Right renal pelvis (tissue), 4 donors: ENCODE measurements at places on chromosomes 12 and 14. TPM values are rescaled to one million over a fixed set of nuclear protein-coding genes. Genes with fewer than 3 reads are reported as not detected.

DNA sequence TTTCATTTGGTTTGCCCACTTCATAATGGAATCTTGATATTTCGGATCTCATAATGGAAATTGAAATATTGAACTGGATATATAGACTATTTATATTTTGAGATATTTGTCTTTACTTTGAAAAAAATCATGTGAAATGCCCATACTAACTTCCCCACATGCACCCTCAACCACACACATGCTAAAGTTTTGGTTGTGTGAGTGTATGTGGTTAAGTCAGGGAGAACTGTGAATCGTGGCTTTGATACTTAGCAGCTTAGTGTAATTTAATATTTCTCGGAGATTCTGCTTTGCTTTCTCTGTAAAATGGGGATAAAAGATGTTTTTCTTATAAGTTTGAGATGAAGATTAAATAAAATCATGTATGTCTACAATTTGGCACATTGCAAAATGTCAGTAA is 162.1 kb downstream of the OTOGL start:
- DNase-seq, result no peak

Gene SLC4A8
- 3.8 TPM for polyA plus RNA-seq

Gene POTEG
- not detected for polyA plus RNA-seq

DNA sequence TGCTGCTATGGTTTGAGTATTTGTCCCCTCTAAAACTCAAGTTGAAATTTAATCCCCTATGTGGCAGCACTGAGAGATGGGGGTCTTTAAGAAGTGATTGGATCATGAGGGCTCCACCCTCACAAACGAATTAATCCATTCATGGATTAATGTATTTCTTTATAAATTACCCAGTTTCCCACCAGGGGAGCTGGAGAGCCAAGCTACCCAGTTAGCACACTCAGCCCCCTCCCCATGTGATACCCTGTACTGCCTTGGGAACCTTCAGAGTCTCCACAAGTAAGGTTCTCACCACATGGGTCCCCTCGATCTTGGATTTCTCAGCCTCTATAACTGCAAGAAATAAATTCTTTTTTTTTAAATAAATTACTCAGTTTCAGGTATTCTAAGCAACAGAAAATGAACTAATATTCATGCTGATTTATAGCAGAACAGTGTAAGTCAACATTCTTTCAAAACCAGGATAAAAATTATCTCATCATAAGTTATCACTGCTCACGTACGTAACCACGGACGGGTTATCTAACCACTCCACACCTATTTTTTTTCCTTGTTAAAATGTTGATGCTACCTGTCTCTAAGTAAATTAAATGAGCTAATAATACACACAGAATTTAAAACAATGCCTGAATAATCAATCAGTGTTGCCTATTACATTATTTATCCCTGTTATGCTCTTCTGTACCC is 3.6 kb downstream of the NAP1L1 start:
- no peak for DNase-seq

DNA sequence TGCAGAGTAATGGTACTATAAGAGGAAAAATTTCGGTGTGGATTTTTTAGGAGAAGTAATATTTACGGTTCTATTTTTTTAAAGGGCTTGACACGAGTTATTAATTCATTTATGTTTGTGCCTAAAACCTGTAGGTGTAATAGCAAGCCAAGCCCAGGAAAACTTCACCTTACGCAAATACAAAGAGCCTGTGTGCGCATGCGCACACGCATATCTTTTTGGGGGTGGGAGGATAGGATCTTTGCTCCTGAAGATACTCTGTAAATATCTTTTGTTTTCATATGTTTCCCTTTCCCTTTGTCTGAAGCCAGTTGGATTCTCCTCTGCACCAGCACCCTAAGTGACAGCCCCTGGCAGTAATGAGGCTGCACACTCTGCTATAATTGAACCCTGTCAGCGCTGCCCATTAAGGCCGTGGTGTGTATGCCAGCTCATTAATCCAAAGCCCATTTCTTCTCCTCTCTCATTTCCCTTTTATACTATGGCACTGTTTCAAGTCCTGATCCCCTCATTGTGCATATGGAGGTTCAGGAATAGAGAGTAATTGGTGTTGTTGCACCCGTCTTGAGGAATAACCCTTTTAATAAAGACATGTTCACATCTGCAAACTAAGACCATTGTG is 327.2 kb upstream of the E2F7 start:
- DNase-seq, result no peak

DNA sequence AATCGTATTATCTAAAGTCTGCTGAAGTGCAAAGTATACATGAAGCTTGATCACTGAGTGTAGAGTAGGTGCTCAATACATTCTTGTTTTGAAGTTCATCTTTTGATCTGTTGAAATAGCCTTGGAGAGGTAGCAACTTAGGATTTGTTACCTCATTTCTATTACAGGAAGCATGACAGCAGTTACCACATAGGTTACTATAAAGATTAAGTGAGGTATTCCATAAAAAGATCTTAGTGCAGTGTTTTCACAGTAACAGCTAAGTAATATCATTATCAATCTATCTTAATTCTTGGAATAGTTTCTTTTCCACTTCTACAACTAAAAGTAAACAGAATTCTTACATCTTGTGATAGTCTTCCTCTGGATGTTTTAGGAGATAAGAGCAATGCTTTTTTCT is 50.9 kb downstream of the BTBD7 start:
- no peak for DNase-seq

- DNase-seq, result no peak
These were observed 15.5 kb downstream of the C14orf132 start for GRCh38 chr14:96054661-96055060.

Gene CIROP
- polyA plus RNA-seq, result not detected

- DNase-seq, result no peak
These were observed 16.3 kb downstream of the DYNC1H1 start for GRCh38 chr14:101980700-101981099.

Gene CALCOCO1
- 129 TPM for polyA plus RNA-seq

DNA sequence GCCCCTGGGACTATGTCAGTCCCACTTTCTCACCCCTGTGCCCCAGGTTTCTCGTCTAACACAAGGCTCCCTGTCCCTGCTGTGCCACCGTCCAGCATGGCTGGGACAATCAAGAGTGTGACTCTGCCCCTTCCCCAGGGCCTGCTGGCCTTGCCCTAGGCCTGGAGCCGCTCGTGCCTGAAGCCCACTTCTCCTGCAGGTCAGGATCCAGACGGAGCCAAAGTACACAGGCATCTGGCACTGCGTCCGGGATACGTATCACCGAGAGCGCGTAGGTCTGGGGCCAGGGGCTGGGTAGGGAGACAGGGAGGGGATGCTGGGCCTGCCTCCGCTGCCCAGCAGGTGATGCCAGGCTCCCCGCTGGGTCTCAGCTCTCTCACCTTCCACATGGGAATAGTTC is 2.8 kb downstream of the SLC25A47 start:
- DNase-seq, result no peak

Gene CCDC197
- polyA plus RNA-seq, result not detected

Gene NEUROD4
- polyA plus RNA-seq, result not detected

GRCh38 chr14:104519721-104520120 is 59.8 kb upstream of the C14orf180 start:
- DNase-seq, result no peak

DNA sequence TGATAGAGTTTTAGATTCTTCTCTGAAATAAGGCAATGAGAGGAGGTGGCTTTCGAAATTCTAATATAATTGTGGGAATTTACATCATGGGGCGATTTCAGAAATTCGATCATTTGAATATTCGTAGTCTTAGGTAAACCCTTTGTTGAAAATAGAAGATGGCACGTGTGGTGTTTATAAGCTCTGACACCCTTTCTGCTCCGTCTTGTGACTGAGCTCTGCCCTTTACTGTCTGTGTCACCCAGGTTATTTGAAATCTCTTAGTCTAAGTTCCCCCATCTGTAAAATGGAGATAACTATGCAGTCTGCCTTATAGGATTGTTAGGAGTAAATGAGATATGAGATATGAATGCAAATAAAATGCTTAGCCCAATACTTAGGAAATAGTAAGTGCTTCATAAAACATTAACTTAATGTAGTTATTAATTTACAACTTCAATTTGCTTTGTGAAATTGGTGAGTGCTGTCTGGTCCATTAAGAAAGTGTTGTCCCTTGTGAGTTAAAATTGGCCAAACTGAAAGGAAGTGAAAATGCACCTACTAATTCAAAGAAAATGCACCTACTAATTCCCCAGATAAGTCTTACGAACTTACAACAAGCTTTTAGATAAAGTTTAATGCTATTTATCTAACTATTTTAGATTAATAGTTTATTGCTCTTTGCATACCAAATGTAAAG is 1.5 kb downstream of the BMAL2 start:
- DNase-seq, result no peak

DNA sequence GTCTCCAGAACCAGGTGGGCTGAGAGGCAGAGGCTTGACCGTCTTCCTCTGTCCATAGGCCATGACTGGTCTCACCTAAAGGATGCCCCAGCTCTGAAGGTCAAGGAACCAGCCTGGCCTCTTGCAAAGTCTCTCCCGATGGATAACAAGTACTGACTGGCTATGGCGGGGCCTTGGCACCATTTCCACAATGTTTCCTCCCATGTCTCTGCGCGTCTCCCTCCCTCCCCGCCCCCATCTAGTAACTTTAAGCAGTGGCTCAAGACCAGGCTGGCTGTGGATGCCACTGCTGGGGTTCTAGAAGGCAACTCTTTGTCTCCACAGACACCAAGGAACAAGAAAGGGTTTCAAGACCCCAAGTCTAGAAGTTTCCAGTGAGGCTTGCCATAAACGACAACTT is 275.5 kb downstream of the DPF3 start:
- DNase-seq, result no peak

DNA sequence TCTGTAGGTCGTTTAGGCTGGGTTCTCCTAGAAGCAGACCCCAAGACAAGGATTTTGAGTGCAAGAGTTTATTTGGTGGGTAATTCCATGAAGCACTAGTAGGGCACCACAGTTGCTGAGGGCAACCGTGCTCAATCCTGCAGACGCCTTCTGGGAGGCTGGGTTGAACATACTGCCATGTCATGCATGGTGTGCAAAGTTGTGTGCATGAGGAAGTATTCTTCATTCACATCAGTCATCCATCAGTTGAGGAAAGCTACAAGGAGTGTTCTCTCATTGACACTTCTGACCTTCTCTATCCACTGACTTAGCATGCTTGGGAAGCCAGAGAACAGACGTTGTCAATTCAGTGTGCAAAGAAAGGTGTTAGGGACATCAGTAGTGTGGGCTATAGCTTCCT is 179.2 kb downstream of the PTPN11 start:
- DNase-seq, result no peak

DNA sequence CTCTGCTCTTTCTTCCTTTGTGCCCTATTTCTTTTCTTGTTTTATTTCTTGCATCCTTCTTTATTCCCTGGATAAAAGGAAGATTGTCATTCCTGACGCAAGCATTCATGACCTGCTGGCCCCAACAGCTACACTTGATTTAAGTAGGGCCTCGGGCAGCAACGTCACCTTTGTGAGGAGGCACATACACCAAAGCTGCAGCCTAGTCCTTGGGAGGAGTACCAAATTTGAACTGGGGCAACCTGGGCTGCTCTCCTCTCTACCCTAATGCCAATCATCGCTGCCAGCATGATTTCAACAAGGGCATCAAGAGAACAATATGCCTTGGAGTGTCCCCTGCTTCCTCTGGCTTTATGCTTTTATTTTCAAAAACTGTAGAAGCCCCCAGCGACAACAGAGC is 76.4 kb downstream of the C12orf50 start:
- DNase-seq, result no peak

DNA sequence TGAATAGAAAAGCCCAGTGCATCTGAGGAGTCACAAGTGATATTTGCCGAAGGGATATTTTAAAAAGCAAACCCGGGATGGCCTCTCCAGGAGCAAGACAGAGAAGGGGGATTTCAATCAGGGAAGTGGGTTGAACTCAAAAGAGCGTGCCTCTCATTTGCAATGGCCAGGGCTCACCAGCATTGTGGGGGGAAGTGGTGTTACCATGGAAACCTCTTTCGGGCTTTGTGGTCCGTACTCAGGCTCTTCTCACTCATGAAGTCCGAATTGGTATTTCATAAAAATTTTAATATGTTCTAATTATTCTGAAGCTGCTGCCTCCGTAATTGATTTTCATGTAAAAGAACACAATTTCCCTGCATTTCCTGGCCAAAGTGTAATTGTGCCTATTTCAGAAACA is 79.8 kb downstream of the SLC15A4 start:
- no peak for DNase-seq

DNA sequence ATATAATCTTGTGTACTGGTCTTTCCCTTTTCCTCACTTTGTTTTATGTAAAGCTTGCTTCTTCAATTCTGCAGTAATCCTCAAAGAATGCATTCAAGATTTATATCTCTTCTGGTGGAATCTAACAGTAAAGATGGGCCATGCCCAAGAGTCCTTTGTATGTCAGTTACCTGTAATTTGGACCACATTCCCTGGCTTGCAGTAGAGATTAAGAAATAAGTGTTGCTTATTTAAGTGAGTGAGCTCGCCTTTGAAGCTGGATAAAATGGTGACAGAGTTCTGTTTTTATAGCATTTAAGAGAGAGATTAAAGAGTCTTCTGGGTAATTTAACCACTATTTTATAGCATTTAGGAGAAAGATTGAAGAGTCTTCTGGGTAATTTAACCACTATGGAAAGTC is 262.1 kb upstream of the ATP2B1 start:
- no peak for DNase-seq

Gene SLC24A4
- 0.14 TPM for polyA plus RNA-seq

Gene PLEKHG7
- polyA plus RNA-seq, result 0.47 TPM

DNA sequence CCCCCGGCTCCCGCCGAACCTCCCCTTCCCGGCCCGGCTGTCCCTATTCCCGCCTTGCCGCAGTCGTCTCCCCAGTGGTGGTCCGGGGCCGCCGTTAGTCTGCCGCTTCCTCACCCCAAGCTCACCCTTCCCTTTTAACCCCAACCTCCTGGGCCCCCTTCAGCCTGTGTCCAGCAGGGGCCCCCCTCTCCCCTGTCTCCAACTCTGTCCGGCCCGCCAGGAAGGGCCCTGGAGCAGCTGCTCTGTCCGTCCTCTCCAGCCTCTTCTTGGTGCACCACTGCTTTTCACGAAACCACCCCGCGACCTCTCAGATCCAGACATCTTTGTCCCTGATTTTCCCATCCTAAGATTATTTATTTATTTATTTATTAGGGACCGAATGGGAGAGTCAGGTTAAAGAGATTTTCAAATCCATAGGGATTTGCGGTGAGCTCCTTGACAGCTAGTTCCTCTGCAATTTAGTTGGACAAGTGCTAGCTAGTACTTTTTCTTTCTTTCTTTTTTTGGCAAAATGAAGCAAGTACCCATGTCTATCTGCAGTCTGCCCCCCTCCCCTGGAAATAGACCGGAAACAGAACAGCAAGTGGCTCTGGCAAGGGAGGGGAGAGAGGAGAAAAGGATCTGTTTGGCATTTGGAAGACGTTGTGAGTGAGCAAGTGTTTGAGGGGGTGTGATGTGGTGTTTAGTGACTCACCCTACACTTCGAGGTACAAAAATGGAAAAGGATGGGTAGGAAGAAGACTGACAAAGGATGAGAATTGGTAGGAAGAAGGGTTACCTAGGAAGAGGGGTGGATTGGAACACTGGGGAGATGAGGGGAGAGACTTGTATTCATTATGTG is 632 bp downstream of the UBR7 start:
- DNase-seq, result peak; percentile 27

Gene BMAL2
- 5.6 TPM for polyA plus RNA-seq

DNA sequence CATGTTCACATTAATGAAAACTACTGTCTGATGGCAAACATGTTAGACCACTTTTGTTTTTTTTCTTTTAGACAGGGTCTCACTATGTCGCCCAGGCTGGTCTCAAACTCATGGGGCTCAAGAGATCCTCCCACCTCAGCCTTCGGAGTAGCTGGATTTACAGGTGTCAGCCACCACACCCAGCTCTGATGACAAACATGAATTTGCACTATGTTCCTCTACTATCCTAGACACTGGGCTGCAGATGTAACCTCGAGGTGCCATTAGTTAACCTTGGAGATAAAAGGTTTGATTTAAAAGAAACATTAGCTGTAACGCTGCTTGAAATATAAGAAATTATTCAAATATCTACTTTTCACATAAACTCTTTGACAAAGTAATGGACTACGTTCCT is 8.1 kb downstream of the VPS37B start:
- DNase-seq, result no peak
